ENCODE measurements at places on chromosomes 5 and 9.

DNA sequence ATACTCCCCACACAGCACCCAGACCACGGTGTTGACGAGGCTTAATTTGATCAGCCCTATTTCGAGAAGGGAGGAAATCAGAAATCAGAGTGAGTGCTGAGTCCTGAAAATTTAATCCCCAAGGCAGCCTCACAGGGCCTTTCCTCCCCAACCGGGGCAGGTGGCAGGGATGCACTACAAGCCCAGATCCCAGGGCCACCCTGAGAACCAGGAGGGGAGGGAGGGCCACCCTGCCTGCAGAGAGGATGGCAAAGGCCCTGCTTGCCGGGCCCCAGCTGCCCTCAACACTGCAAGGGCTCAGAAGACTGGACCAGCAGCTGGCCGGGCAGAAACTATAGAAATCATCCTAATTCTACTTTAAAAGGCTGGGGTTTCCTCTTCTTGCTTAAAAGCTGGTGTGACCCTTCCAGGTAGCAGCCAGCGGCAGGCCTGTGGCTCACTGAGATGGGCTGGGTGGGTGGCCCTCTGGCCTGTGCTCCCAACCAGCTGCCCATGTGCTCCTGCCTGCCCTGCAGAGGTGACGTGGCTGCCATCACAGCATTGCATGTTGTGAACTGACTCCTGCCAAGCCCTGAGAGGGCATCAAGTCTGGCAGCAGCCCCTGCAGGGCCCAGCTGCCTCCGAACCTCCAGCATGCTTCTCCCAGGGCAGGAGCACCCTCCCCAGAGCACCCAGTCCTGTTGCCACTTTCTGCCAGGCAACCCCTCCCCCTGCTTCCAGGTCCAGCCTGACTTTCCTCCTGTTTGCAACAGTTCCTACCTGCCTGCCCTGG is 122.8 kb downstream of the ADAMTS2 start:
- peak; percentile 45 for DNase-seq

GRCh38 chr5:374631-375335 is 53.3 kb downstream of the AHRR start:
- DNase-seq: peak; percentile 53

- DNase-seq: no peak
Measured at GRCh38 chr9:76619197-76619596, 145.0 kb upstream of the PCA3 start.

DNA sequence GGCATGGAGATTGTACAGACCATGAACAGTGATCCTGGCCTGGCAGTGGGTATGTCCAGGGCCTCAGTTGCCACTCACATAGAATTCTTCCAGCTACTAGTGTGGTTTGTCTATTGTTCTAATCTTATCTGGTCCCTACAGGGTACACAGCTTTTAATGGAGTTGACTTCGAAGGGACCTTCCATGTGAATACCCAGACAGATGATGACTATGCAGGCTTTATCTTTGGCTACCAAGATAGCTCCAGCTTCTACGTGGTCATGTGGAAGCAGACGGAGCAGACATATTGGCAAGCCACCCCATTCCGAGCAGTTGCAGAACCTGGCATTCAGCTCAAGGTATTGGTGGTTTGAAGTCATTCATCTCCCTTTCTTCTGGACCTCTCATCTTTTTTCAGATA is 43.8 kb downstream of the THBS4 start:
- no peak for DNase-seq

GRCh38 chr9:92055624-92056023 is 59.6 kb downstream of the SPTLC1 start:
- no peak for DNase-seq

GRCh38 chr9:71915495-71915894 is 4.1 kb downstream of the C9orf85 start:
- DNase-seq: no peak

- DNase-seq: no peak
Measured at GRCh38 chr5:28397502-28397941, 1359.1 kb upstream of the CDH9 start.

GRCh38 chr9:114386361-114386885 is 1.4 kb downstream of the AKNA start:
- no peak for DNase-seq

- DNase-seq: peak; percentile 77
Measured at GRCh38 chr5:142013734-142014521, 1.1 kb upstream of the GNPDA1 start.

DNA sequence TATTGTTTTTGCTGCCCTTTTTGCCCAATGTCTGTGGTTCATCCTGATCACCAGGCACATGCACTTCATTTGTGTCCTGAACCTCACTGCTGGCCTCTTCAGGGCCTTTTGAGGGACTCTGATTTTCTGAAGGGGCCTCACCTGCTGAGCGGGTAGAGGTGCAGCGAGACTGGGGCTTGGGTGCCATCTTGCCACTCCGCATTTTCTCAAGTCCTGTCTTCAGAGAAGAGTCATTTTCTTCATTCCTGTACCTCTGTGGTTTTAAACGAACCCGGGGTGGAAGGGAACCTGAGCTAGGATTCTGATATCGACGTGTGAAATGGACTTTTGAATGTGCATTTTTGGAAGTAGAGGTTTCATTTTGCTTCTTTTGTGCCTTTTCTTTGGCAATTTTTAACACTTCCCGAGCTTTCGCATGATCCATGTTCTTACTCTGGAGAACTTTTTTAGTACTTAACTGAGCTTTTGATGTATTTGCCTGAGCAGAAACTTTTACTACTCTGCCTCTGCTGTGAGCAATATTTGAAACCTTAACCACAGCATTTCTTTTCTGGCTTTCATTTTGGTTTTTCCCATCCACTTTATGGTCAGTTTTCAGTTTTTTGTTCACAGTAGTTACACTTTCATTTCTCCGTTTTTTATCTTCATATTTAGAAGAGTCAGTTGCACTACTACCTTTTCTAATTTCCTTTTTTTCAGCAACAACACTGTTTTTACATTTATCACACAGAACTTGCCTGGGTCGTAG is 26.1 kb downstream of the PWWP2A start:
- no peak for DNase-seq

GRCh38 chr5:55136521-55136920 is 23.4 kb upstream of the GPX8 start:
- DNase-seq: no peak

GRCh38 chr9:100063185-100063584 is 35.6 kb downstream of the ERP44 start:
- DNase-seq: no peak

DNA sequence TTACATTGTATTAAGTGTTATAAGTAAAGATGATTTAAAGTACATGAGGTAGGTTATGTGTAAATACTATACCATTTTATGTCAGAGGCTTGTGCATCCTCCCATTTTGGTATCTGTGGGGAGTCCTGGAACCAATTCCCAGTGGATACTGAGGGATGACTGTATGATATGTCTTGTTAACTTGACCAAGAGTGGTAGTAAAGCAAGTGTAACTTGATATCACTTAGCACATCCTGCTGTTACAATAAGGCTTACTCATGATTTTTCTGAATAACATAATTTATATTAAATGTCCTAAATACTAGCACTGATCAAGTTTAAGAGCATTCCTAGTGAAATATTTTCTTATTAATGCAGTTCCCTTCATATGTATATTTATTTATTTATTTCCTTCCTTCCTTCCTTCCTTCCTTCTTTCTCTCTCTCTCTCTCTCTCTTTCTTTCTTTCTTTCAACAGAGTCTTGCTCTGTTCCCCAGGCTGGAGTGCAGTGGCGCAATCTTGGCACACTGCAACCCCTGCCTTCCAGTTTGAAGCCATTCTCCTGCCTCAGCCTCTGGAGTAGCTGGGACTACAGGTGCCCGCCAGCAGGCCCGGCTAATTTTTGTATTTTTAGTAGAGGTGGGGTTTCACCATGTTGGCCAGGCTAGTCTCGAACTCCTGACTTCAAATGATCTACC is 7.5 kb downstream of the NDFIP1 start:
- no peak for DNase-seq

DNA sequence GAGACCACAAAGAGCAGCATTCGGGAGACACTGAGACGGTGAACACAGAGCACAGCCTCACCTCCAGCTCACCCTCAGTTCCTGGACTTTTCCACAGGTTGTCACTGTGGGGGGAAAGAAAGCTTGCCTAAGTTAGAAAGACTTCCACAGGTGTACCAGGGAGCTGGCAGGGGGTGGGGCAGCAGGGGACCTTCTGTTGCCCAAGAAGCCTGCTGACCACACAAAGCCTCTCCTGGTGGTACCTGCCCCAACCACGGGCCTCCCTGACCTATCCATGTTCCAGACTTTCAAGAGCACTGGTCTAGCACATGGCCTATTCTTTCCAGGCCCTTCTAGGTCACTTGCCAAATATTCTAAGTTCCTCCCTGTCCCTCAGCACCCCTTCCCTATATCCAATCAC is 550.8 kb downstream of the BNC2 start:
- DNase-seq: peak; percentile 27
